ENCODE measurements at places on chromosomes 16 and 17.

DNA sequence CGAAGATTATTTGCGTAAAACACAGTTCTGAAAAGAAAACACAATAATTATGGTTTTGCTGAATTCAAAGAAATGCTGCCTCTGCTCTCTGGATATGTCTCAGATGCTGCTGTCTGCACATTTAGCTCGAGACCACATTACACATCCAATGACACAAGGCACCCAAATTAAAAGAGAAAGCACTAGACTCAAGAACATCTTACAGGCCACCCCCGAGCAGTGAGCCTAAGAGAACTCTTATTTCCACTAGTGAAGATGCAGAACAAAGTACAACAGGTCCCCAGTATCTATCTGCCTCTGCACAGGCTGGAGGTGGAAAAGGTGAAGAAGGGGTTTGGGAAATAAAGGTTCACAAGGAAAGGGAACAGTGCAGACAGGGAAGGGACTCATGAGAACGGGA is 33.5 kb downstream of the GRB2 start:
- no peak overlapping the region for H3K4me3 ChIP-seq
- no peak overlapping the region for H3K27ac ChIP-seq
- H3K4me1 ChIP-seq = no peaks in the 10 kb centered on the region
- no peaks in the 10 kb centered on the region for H3K36me3 ChIP-seq

GRCh38 chr17:42026857-42027589 is 7.1 kb downstream of the NKIRAS2 start:
- no peaks in the 10 kb centered on the region for H3K27me3 ChIP-seq
- no peak for DNase-seq
- no peak overlapping the region for H3K4me3 ChIP-seq
- H3K27ac ChIP-seq = no peak overlapping the region
- no peaks in the 10 kb centered on the region for H3K4me1 ChIP-seq

GRCh38 chr16:51012396-51012795 is 138.7 kb downstream of the SALL1 start:
- no peaks in the 10 kb centered on the region for H3K27me3 ChIP-seq
- H3K4me1 ChIP-seq = no peaks in the 10 kb centered on the region
- no peak for DNase-seq
- H3K27ac ChIP-seq = no peak overlapping the region
- no peak overlapping the region for H3K4me3 ChIP-seq
- H3K36me3 ChIP-seq = no peaks in the 10 kb centered on the region

DNA sequence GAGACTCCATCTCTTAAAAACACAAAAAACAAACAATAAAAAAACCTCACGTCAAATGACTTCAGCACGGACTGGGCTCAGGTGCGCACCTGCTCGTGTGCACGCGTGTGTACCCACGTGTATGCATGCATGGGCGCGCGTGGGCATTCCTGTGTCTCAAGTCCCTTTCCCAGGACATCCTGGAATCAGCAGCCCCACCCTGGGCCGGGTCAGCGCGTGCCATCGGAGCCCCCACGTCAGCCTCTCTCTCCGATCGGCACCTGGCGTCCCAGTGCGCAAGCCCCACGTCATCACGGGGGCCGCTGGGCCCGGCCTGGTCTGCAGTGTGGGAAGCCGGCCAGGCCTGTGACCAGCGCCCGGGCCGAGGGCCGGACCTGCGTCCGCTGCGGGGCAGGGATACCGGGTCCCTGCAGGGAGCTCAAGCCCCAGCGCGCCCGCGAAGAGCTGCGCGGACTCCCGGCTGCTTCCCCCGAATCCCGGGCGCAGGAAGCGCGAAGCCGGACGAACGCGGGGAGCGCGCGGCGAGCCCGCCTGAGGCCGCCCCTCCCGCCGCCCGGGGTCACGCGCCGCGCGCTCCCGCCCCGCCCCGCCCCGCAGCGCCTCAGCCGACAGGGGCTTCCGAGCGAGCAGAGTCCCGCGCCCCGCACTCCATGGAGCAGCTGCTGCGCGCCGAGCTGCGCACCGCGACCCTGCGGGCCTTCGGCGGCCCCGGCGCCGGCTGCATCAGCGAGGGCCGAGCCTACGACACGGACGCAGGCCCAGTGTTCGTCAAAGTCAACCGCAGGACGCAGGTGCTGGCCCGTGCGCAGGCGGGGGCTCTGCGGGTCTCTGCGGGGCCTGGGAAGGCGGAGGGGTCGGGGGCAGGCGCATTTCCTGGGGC is at the start of gene FN3K:
Gene FN3K, plus strand, starts transcription at position 629 of the 880 bp plus-strand sequence. Its CDS starts 22 bp downstream, at position 651.
- peaks cover 2% of the 10 kb centered on the region for H3K4me1 ChIP-seq
- H3K27ac ChIP-seq = peak within 1 kb of the TSS; percentile 77
- DNase-seq = peak; percentile 40
- H3K4me3 ChIP-seq = peak within 1 kb of the TSS; percentile 71

- H3K27ac ChIP-seq = no peak overlapping the region
- DNase-seq = no peak
- H3K4me1 ChIP-seq = no peaks in the 10 kb centered on the region
- H3K36me3 ChIP-seq = no peaks in the 10 kb centered on the region
- H3K4me3 ChIP-seq = no peak overlapping the region
These were observed 62.2 kb downstream of the UTP18 start for GRCh38 chr17:51322390-51323029.

GRCh38 chr17:80516171-80516932 is 28.3 kb upstream of the RPTOR start:
- no peaks in the 10 kb centered on the region for H3K27me3 ChIP-seq
- H3K27ac ChIP-seq = no peak overlapping the region

DNA sequence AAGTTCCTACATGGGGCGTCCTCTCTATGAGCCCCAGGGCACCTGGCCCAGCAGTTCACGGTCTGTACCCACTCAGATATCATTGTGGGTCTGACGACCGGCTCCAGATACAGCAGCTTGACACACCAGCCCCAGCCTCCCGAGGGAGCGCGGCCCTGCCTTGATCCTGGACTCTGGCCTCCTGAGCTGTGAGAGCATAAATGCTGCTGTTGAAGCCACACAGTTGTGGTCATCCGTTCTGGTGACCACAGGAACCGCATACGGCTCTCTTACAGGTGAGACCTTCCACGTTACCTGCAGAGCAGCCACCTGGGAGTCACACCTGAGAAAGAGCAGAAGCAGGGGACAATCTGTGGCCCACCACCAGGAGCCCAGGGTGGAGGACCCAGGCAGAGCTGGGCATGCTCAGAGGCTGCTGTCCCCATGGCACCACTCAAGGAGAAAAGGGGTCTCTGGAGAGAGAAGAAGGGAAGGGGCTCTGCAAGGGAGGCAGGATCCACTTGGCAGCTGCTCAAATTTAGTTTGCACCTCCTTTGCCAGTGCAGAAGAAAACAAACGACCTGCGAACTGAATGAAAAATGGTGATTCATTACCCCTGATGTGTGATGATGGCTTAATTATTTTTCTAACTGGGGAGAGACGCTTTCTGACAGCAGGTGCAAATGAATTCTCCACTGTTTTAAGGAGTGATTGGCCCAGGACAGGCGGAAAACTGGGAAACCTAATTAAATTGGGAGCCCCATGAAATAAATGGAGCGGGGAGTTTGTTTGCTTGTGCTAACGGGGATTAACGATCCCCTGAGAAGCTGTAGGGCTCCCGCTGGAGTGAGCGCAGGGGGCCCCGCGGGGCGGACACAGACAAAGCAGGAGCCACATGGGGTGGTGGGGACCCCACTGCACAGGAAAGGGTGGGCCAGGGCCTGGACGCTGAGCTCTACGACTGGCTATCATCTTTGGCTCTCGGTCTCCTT is 208.9 kb downstream of the RBFOX3 start:
- no peak for DNase-seq
- H3K4me3 ChIP-seq = no peak overlapping the region
- no peaks in the 10 kb centered on the region for H3K36me3 ChIP-seq
- no peak overlapping the region for H3K27ac ChIP-seq
- no peaks in the 10 kb centered on the region for H3K4me1 ChIP-seq

DNA sequence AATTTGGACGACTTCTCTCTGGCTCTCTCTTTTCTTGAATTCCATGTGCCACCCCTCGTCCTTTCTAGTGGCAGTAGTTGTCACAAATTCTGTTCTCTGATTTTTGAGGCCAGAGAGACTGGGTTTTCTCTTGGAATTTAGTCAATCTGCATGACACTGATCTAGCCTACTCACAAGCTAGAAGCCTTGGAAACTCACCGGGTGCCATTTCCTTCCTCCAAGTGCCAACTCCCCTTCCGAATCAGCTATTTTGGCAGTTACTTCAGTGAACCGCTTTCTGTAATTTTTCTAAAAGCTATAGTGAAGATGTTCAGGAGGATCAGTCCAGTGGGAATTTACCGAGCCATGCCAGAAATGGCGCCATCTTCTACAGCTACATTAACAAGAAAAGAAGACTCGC is 228.9 kb downstream of the PMP22 start:
- H3K36me3 ChIP-seq = no peaks in the 10 kb centered on the region
- peaks cover 2% of the 10 kb centered on the region for H3K27me3 ChIP-seq
- no peak overlapping the region for H3K4me3 ChIP-seq
